Stimulated activated CD8-positive, alpha-beta memory T cell treated with anti-CD3 and anti-CD28 coated beads, Interleukin-2, amount 100 ng/mL, for 48 hours (primary cell): ENCODE measurements at places on chromosomes 16 and 17.

DNA sequence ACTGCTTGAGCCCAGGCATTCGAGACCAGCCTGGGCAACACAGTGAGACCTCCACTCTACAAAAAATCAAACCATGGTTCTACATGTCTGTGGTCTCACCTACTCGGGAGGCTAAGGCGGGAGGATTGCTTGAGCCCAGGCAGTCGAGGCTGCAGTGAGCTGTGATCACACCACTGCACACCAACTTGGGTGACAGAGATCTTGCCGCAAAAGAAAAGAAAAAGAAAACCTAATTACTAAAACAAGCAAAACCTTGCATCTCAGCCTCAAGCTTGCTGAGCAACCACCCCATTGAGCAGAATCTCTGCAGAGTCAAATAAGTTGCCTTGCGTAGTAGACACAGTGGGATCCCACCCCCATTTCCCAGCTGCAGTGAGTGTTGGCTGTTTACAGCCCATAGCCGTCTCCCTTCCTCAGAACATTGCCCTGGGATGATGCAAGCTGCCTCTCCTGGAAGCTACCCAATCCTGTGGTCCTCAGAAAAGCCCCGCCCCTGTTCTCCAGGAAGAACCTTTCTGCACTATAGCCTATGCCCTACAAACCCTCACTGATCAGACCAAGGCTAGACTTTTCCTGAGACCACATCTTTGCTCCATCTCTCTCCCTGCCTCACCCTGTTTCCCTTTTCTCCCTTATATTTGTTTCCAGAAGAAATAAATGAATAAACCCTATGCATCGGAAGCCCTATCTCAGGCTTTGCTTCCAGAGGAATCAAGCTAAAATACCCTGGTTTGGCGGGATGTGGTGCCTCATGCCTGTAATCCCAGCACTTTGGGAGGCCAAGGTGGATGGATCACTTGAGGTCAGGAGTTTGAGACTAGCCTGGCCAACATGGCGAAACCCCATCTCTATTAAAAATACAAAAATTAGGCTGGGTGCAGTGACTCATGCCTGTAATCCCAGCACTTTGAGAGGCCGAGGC is 16.7 kb upstream of the ERN2 start:
- no peak for DNase-seq

DNA sequence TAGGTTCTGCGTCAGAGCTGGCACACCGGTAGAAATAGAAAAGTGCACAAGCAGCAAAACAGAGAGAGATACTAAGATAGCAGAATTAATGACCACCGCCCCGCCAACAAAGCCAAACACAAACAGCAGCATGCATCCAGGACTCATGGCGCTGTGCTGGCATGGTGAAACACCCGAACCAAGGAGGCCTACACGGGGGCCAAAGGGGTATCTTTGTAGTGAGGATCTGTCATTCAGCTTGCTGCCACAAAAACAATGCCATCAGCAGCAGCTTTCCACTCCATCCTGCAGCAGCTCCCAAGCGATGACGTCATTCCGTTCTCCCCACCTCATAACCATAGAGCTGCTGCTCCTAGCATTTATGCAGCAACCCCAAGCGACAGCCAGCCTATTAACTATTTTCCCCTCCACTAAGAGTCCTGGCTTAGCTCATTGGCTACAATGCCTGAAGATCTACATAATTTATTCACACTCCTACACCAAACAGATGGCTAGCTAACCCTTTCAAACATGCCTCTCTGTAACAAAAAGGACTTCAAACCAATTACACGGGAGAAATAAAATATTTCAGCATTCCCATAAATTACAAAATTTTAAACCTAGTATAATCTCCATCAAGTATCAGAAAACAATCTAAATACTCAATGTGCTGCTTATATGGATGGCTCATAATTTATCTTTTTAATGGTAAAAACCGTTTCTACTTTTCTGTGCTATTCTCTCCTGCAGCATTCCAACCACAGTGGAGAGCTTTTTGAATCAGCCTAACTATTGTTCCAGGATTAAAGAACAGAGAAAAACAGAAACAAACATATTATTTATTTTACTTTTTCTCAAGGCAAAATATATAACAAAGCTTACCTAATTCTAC is 73.9 kb downstream of the SPAG9 start:
- no peak for DNase-seq

DNA sequence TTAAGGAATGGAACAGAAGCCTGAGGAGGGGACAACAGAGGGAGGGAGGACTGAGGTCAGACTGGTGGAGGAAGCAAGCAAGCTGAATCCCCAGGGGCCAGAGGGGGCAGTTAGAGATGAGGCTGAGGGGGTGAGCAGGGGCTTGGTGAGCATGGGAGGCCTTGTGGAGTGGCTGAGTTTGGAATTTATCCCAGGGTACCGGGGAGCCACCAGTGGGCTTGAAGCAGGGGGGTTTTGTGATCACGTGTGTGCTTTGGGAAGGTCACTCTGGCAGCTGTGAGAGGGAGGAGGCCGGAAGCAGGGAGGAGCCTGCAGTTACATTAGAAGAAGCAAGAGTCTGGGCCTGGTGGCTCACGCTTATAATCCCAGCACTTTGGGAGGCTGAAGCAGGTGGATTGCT is 9.8 kb upstream of the CTCF start:
- no peak for DNase-seq

- DNase-seq = no peak
Observed at GRCh38 chr16:4345836-4346781, 5.0 kb downstream of the PAM16 start.

GRCh38 chr17:42337442-42337841 is 49.1 kb downstream of the STAT5A start:
- DNase-seq = peak; percentile 69

- DNase-seq = no peak
Observed at GRCh38 chr16:48393485-48394354, 8.5 kb upstream of the SIAH1 start.

GRCh38 chr17:7843257-7843535 is 9.2 kb downstream of the KDM6B start:
- peak; percentile 39 for DNase-seq

DNA sequence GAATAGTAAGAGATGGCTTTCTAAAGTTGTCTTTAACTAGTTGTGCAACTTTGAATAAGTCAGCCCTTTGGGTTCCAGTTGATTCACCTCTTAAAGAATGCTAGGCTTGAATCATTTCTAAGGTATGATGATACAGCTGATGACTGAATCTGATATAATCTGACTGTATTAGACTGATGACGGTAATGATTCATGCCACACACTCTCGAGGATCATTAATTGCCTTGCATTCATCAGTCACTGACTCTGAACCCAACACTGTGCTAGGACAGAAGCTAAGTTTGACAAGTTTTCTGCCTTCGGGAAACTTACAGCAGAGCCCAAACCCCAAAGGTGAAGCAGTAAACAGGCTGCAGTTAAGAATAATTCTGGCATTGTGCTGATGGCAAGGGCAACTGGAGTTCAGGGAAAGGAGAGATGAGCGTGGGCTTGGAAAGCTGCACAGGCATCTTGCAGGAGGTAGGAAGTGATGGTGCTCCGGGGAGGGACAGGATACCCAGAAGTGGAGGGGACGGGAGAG is 25.8 kb downstream of the ASIC2 start:
- no peak for DNase-seq

GRCh38 chr17:77184474-77184873 is 43.7 kb downstream of the SEC14L1 start:
- no peak for DNase-seq

GRCh38 chr17:28338056-28338768 is 2.7 kb downstream of the TNFAIP1 start:
- DNase-seq = no peak

DNA sequence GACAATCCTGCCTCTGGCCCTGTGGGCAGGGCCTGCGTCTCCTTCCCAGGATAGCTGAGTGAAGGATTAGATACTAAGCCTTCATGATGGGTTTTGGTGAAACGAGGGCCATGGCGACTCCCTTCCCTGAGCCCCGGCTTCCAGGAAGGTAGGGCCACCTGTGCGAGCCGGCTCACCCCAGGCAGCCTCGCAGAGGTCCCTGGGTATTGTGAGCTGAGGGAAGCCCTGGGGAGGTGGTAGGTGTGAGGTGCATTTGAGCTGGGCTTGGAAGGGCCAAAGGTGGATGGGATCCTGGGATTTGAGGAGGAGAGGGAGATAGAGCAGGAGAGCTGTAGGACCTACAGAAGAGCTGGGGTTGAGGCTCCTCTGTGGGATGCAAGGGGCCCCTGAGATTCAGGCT is 6.5 kb upstream of the P2RX1 start:
- no peak for DNase-seq

DNA sequence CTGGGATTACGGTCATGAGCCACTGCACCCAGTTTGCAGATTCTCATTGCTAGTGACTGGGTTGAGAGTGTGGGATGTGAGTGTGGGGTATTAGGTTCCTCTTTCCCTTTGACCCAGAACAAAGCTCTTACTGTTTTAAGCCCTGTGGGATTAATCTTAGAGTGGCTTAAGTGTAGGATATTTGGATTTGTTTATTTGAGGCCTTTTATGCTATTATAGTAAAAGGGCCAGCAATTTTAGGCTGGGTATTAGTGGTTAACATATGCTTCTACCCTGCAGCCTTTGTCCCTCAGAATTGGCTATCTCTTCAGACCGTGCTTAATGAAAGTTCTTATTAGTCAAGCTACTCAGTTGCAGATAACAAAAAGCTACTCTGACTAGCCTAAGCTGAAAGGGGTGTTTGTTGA is 3.2 kb downstream of the SGF29 start:
- no peak for DNase-seq

DNA sequence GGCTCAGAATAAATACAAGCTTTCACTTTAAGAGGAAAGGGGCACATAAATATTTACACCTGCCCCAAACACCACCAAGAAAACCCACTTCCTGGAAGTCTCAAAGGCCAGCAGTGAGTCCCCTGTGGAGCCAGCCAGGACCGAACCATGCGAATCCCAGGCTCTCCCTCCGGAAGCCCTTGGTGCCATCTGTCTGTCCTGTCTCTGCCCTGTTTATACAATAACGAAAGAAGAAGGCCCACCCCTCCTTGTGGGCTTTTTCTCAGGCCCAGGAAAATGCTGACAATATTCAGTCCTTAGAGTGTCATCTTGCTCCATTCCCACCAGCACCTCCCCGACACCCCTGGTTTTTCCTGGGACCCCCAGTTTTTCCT is 3.6 kb upstream of the SLC6A4 start:
- no peak for DNase-seq

DNA sequence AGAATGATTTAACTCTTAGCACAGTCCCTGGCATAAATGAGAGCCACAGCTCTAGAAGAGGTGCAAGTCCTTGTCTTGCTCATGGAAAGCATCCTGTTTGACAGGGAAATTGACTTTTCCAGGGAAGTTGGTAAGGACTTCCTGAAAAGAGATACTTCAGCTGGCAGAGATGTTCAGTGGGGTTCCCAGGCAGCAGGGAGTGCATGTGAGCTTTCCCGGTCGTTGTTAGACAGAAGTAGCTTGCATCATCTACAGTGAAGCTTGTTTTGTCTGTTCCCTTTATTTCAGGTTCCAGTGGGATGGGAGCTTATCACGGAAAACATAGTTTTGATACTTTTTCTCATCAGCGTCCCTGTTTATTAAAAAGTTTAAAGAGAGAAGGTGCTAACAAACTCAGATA is 22.9 kb downstream of the ALDH3A2 start:
- DNase-seq = no peak

- DNase-seq = no peak
Observed at GRCh38 chr16:64352246-64352645, 769.6 kb downstream of the CDH11 start.

DNA sequence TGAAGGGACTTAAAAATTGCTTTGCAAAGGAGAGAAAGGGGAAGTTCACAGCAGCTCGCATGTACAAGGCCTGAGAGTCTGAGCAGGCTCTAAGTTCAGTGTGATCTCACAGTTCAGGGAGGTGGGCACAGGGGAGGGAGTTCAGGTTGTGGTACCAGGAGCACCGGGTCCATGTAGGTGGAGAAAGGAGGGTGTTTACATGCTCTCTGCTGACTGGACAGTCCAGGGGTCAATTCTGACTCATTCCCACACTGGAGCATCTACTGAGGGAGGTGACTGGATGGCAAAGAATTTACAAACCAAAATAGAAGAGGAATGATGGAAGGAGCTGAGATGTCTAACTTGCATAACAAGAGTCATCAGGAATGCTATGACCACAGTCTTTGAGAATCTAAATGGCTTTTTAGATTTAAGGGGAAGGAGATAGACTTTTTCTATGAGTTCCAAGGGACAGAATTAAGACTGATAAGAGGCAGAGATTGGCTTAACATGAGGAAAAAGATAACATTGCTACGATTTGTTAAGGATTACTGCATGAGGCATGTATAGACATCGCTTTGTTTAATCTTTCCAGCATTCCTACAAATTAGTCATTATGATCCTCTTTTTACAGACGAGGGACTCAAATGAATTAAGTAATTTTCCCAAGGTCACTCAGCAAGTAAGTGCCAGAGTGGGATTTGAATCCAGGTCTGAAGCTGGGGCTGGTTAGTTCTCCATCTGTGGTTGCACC is 29.9 kb downstream of the MIS12 start:
- DNase-seq = no peak

DNA sequence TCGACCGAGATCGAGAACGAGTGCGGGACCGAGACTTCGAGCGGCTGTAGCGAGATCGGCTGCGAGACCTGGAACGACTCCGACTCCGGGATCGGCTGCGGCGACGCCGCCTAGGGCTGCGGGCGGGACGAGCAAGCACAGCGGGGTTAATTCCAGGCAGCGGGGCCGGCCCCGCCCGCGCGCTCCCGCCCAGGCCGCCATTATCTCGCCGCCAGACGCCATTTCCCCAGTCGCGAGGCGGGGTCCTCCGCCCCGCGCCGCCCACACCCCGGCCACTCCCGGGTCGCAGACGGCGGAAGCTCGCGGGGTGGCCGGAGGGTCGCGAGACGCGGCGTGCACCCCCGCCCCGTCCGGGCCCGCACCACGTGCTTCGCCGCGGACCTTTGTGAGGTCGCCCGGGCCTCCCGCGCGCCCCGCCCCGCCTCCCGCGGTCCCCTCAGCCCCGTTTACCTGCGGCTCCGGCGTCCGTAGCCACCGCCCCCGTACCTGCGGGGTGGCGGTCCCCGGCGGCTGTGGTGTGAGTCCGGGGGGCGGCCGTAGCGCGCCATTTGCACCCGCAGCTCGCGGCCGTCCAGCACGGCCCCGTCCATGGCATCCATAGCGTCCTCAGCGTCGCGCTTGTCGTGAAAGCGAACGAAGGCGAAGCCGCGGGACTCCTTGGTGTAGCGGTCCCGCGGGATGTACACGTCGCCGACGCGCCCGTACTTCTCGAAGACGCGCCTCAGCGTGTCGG is 616 bp downstream of the SRSF2 start:
- peak; percentile 51 for DNase-seq

GRCh38 chr17:13540546-13540945 is 61.2 kb downstream of the HS3ST3A1 start:
- no peak for DNase-seq

DNA sequence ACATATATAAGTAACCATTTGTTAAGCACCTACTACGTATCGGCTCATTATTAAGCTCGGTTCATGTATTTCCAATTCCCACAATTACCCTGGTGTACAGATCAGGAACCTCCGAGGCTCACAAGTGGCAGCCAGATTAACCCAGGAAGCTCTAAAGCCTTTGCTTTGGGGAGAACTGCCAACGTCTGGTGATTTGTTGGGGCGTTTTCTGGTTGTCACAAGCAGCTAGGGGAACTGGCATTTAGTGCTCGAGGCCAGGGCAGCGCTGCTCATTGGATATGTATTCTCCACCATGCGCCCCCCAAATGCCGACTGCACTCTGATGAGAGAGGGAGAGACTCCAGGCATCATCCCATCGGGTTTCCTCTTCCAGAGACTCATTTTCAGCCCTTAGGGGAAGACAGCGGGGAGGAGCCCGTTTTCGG is 541 bp downstream of the ZNF18 start:
- DNase-seq = no peak

- no peak for DNase-seq
Observed at GRCh38 chr17:67606896-67607604, 110.7 kb upstream of the NOL11 start.

- DNase-seq = no peak
Observed at GRCh38 chr17:76727745-76728456, 1.3 kb downstream of the METTL23 start.

GRCh38 chr17:52938623-52939230 is 780.2 kb upstream of the CA10 start:
- DNase-seq = no peak
